Osteoblast (primary cell): ENCODE measurements at places on chromosomes 3 and 15. TPM values are rescaled to one million over a fixed set of nuclear protein-coding genes. Genes with fewer than 3 reads are reported as not detected.
A peak's percentile ranks its signal among the peaks of the same experiment; 100 is the strongest.

- DNase-seq, result no peak
Measured at GRCh38 chr3:54928046-54928770, at the start of gene LRTM1. Gene LRTM1, minus strand, starts transcription at chr3:54928059. Its CDS starts 148 bp downstream, at chr3:54927911.

DNA sequence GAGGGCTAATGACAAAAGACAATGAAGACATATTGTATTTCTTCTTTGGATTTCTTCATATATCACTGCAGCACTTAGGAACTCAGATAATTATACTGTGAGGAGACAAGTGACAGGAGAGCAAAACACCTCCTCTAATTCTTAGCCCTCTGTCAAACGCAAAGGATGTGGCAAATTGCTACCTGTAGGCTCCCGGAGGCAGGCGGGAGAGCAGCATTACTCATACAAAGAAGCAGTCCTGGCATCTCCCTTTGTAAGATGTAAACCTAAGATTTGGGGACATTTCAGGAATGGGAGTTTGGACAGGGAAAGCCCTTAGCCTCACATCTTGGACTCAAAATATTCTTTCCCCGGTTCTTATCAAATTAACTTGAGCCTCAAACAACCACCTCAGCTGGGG is 460.8 kb downstream of the SOX2 start:
- no peak for DNase-seq

- DNase-seq, result no peak
Measured at GRCh38 chr3:88019024-88019423, 39.8 kb downstream of the CGGBP1 start.

DNA sequence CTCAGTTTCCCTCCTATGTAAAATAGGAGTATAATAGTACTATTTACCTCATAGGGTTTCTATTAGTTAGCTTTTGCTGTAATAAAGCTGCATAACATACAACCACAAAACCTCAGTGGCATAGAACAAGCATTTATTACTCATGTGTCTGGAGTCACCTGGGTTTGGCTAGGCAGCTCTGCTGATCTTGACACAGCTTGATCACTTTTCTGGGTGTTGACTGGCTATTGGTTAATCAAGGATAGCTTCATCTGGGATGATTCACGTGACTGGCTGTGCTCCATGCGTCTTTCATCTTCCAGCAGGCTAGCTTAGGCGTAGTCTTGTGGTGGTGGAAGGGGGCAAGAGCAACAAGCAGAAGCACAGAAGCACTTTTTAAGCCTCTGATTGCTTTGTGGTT is 112.6 kb downstream of the SQOR start:
- DNase-seq, result no peak

GRCh38 chr15:80447077-80447476 is 42.9 kb downstream of the ARNT2 start:
- no peak for DNase-seq

- peak; percentile 94 for DNase-seq
Measured at GRCh38 chr3:46923559-46924350, 46.2 kb downstream of the PTH1R start.

DNA sequence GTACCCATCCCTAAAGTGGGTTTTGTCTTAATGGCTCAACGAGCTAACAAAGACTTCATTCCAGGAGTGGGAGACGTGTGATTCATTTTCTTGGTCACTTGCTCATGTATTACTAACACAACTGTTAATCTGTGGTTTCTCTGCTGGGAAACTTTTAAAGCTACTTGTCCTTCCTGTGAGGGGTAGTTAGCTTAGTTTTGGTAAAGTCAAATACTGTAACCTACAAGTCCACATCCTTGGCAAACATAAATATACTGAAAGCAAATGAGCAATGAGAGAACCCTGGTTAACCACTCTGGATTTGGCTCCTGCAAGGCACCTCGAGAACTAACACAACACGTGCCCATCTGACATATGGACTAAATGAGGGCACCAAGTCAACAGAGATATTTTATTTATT is 19.9 kb downstream of the NOX5 start:
- peak; percentile 98 for DNase-seq

The IMP3 gene
- 46.6 and 64.4 TPM in 2 replicates for total RNA-seq

The GMPPB gene
- 17.4 and 21.0 TPM in 2 replicates for total RNA-seq

The NANOGP8 gene
- total RNA-seq, result under 0.01 and 1.2 TPM in 2 replicates

The TRH gene
- total RNA-seq, result under 0.01 TPM in 2 replicates
